MG63 (cell line): ENCODE measurements at places on chromosomes 12 and 14. TPM values are rescaled to one million over a fixed set of nuclear protein-coding genes. Genes with fewer than 3 reads are reported as not detected.

The CLEC4C gene
- total RNA-seq = not detected in 2 replicates

DNA sequence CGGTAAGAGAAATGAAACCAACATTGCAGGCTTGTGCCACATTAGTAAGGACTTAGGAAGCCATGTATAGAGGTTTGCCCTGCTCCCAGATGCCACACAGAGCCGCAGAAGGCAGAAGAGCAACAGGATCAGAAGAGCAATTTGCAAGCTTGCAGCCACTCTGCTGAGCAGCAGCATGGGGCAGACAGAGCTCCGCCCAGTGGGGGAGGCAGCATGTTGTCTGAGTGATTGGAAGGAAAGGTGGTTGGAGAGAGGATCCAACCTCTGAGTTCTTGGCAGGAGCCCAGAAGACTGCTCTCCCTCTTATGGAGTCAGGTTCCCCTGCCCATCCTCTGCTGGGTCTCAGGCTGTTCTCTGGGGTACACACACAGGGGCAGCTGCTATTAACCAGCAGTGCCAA is 2.3 kb upstream of the KRT6A start:
- no peak for DNase-seq

DNA sequence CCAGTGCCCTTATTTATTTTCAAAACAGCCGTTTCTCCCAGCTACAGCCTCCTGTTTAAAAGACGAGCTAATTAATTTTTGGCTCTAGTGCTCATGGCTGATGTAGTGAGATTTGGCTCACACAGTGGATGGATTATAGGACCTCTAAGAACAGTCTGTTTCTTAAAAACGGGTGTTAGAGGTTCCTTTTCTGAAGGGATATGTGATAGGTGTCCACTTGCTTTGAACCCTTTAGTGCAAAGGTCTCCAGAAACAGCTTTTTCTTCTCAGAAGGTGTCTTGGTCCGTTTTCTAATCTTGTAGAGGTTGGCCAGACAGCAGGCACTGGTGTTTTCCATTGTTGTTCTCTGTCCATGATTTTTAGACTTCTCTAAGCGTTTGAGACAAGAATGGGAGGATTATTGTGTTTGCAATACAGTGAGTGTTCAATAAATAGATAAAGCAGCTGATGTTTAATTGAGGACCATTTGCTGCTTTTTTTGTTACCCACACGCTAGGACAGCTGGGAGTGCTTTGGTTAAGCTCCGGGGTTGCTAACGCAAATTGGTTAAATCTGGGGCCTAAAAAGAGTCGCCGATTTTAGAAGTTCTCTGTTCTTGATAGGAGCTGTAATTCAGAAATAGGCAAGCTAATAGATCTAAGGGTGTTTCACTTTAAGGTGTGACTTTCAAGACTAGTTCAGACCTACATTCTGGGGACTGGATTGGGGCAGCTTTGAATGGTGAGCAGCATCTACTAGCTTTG is 1.0 kb downstream of the BORCS5 start:
- no peak for DNase-seq

The CTDSP2 gene
- total RNA-seq = 73.2 and 73.3 TPM in 2 replicates

The MIP gene
- total RNA-seq = not detected in 2 replicates

The MAP3K9 gene
- total RNA-seq = 0.17 and 0.76 TPM in 2 replicates

The CLEC1A gene
- total RNA-seq = 0.30 TPM in 1 of 2 replicates, not detected in the other

DNA sequence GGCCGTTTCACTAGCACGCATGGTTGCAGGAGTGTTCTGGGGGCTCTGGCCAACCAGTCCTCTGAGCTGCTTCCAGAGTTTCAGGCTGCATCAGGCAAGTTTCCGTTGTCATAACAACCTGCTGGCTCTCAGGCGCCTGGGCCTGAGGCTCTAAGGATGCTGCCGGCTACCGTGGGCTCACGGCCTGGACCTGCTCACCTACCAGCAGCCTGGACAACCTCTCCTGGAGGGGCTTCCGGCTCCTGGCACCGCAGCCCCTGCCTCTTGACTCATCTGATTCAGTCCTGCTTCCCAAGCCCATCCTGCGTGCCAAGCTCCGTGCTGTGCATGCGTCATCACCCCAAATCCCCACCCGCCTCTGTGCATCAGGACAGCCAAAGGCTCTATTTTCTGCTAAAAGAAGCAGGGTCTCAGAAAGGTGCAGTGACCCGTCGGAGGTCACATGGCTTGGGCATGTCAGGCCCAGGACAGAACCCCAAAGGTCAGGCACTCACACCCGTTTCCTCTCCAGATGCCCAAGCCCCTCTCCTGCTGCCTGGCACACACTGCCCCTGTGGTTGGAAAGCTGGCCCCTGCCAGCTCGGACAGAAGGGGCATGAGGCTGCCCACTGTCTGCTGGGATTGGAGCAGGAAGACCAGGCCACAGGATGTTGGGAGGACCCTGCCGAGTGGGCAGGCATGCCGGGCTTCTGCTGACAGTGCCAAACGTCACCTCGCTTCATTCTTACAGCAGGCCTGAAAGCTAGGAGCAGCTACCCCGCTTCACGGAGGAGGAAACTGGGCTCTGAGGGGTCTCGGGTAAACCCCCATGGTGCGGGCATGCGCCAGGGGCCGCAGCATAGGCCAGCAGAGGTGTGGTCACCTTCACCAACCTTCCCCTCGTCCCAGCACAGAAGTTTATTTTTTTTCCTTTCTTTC is 5.7 kb downstream of the BEGAIN start:
- no peak for DNase-seq

DNA sequence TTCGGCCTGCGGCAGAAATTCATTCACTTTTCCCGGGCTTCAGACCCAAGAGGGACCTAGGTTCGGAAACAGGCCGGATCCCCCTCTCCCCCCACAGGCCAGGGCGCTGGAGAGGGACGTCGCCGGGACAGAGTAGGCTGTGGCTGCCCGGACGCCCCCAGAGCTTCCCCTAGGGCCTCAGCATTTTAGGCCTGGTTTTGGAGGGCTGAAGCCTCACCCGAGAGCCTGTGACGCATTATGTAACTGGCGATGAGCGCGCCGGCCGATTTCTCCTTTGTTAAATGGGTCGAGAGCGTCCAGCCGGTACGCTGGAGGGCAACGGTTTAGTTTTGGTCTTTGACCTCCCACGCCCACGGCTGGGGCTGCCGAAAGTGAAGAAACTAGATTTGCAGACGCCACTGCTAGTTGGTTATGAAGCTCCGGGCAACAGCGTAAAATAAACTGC is 657 bp downstream of the PEBP1 start:
- peak; percentile 55 for DNase-seq

DNA sequence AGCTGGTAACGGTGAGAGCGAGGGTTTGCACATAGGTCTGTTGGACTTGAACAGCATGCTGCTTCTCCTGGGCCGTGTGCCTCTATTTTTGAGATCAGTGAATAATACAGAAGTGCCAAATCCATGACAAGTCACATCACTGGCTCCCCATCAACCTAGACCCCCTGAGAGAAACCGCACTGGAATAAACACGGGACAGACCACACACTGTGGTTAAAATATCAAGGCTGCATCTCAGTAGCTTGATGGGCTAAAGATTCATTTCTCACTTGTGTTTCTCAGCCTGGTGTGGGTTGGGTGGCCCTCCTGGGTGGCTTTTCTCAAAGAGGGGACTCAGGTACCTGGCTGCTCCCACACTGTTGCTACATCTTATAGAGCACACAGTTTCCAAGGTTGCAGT is 191.0 kb downstream of the DICER1 start:
- no peak for DNase-seq

GRCh38 chr12:121810833-121811433 is 7.1 kb downstream of the SETD1B start:
- DNase-seq = no peak

- no peak for DNase-seq
Measured at GRCh38 chr12:12070674-12071656, at the start of gene BCL2L14. BCL2L14 (plus strand) TSS chr12:12070939; CDS start chr12:12079306, 8,367 bp downstream.

The SOX5 gene
- not detected in 2 replicates for total RNA-seq

The NPFF gene
- total RNA-seq = not detected in 2 replicates

GRCh38 chr12:48965298-48965838 is 6.2 kb downstream of the WNT10B start:
- DNase-seq = no peak

- no peak for DNase-seq
Measured at GRCh38 chr12:118548887-118549509, 172.6 kb downstream of the SUDS3 start.

The P3H3 gene
- 19.4 and 45.6 TPM in 2 replicates for total RNA-seq

The EID3 gene
- 6.0 and 6.8 TPM in 2 replicates for total RNA-seq

DNA sequence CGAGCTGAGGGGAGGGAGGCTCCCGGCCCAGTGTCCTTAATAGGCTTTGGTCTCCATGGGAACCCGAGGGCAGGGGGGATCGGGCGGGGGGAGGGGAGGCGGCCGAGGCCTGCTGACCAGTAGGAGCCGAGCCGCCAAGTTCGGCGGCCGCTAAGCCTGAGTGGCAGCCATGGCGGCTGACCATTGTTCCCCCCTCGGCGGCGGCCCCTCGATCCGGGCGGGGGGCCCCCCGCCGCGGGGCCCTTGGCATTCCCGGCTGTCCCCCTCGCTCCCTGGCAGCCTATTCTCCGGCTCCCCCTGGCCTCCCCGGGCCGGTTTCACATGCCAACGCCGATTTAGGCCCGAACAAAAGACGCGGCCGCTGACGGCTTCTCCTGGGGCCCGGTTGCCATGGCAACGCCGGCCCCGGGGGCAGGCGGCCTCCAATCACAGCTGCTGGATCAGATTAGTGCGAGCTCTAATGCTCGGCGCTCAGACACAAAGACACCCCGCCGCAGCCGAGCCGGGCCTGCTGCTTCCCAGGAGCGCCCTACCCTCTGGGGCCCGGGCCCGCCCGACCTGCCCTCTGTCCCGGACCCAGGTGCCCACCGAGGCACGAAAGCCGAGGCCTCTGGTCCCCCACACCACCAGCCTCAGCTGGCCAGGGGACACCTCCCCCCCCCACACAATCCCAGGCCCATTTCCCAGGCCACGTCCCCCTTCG is 7.3 kb downstream of the MSI1 start:
- no peak for DNase-seq

The CHURC1 gene
- total RNA-seq = 12.3 and 15.7 TPM in 2 replicates

DNA sequence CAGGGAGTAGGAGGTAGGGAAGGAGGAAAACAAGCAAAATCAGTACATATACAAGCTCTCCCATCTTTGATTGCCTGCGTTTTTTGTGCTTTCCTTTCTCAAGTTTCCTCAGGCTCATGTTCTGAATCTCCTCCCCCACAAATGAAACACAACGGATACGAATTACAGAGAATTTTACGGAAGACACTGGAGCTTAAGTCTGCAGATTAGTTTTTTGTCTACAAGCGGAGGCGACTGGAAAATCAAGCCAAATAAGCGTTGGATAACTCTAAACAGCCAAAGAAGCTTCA is 612 bp downstream of the WBP11 start:
- no peak for DNase-seq

- no peak for DNase-seq
Measured at GRCh38 chr14:89429199-89430181, 12.5 kb upstream of the FOXN3 start.

The SPRYD3 gene
- total RNA-seq = 22.1 and 23.9 TPM in 2 replicates

The OAS2 gene
- total RNA-seq = 6.0 and 22.3 TPM in 2 replicates

- DNase-seq = peak; percentile 13
Measured at GRCh38 chr14:92121207-92121669, 268 bp downstream of the NDUFB1 start.

- DNase-seq = no peak
Measured at GRCh38 chr12:3249081-3249800, 172.1 kb downstream of the TSPAN9 start.

The ACVRL1 gene
- 0.52 and 1.4 TPM in 2 replicates for total RNA-seq

- no peak for DNase-seq
Measured at GRCh38 chr14:33992274-33993007, 41.6 kb upstream of the EGLN3 start.

GRCh38 chr14:26794731-26795130 is 196.9 kb upstream of the NOVA1 start:
- DNase-seq = no peak

GRCh38 chr14:70847406-70848090 is 38.2 kb upstream of the MAP3K9 start:
- no peak for DNase-seq

DNA sequence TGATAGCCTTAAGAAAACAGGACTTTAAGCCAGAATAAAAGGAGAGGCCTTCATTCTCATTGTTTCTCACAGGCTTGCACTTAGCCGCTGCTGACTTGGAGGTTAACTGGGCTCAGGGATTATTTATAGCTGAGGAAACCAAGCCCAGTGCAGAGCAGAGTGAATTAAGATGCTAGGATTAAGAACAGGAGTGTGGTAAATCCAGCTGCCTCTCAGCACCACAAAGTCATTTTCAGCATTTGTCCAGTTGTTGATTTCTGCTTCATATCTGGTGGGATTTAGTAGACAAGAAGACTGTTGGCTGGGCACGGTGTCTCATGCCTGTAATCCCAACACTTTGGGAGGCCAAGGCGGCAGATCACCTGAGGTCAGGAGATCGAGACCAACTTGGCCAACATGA is 14.3 kb upstream of the KRT73 start:
- DNase-seq = no peak
